Tongue (tissue), 3 donors: ENCODE measurements at places on chromosomes 5 and 9. TPM values are rescaled to one million over a fixed set of nuclear protein-coding genes. Genes with fewer than 3 reads are reported as not detected.
A peak's percentile ranks its signal among the peaks of the same experiment; 100 is the strongest.

Gene ORM2
- not detected for total RNA-seq

Gene DMGDH
- total RNA-seq, result 1.8 TPM

- DNase-seq, result peak; percentile 58
Measured at GRCh38 chr9:29214154-29214689, 1640.9 kb upstream of the C9orf72 start.

DNA sequence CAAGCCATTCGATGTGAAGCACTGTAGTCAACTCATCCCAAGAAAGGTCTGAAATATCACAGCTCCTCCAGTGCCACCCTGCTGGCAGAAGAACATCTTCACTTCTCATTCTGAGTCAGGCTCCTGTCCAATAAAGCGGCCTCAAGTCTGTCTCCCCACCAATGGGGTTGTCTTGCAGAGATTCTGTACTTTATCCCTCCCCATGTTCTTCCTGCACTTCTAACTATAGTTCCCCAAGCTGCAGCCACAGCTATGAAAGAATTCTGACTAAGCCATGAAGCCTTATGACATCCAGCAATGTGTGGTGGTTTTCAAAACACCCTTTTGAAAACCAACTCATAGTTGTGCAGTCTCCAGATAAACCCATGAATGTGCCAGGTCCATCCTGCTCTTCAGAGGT is 6.8 kb downstream of the MACROH2A1 start:
- no peak for DNase-seq

GRCh38 chr9:81182431-81182830 is 506.9 kb downstream of the TLE1 start:
- DNase-seq, result peak; percentile 37
